ENCODE measurements at places on chromosomes 13 and 19.

GRCh38 chr19:13036366-13036976 lies 41.2 kb downstream of the NFIX start:
- no peak for DNase-seq

- DNase-seq = no peak
Observed at GRCh38 chr13:79735228-79735627, 254.3 kb downstream of the NDFIP2 start.

- DNase-seq = no peak
Observed at GRCh38 chr13:74032325-74032724, 101.9 kb downstream of the KLF12 start.

- no peak for DNase-seq
Observed at GRCh38 chr19:15265850-15266248, 33.6 kb upstream of the EPHX3 start.

- no peak for DNase-seq
Observed at GRCh38 chr13:75869981-75870380, 233.9 kb downstream of the LMO7 start.

DNA sequence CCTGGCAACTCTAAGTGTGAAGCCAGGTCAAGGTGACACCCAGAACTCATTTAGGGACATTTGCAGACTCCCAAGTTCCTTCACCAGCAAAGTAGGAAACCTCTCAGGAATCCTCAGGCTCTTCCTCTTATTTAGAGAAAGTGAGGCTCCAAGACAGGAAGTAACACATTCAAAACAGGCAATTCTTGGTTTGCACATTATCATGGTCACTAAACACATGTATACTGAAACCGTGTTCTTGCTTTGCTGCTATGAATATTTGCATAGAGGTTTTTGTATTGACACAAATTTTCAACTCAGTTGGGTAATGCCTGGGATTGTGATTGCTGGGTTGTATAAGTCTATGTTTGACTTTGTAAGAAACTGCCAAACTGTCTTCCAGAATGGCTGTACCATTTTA lies 13.2 kb upstream of the URI1 start:
- DNase-seq = no peak

DNA sequence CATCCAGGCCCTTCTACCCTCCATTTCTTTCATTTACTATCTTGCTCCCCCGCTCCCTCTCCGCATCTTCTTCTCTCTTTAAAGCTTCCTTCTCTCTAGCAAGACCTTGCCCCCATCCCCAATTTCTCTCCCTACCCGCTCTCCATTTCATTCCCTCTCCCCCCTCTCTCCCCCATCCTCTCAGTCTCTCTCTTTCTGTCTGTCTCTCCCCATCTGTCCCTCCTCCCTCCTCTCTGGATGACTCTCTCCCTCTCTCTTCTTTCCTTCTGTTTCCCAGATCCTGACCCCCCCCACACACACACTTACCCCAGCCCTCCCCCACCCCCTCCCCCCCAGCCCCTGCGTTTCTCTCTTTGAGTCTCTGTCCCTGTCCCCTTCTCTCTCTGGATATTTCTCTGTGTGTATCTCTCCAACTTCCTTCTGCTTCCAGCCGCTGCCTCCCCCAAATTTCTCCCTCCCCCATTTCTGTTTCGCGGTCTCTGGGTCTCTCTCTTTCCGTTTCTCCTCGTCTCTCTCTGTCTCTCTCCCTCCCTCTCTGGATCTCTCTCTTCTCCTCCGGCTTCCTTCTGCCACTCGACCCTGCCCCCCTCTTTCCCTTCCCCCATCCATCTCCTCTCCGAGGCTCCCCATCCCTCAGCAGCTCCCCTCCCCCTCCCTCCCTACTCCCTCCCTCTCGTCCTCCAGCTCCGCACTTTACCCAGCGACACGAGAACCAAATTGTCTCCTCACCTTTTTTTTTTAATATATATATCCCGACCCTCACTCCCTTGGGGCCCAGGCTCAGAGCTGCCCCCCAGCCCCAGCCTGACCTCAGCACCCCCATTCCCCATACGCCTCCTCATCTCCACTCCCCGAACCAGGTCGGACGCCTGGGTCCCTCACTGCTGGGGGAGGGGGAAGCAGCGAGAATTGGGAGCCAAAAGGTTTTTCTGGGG lies 3.6 kb upstream of the CACNG8 start:
- DNase-seq = no peak

GRCh38 chr13:57740719-57741118 lies 109.2 kb downstream of the PCDH17 start:
- no peak for DNase-seq

DNA sequence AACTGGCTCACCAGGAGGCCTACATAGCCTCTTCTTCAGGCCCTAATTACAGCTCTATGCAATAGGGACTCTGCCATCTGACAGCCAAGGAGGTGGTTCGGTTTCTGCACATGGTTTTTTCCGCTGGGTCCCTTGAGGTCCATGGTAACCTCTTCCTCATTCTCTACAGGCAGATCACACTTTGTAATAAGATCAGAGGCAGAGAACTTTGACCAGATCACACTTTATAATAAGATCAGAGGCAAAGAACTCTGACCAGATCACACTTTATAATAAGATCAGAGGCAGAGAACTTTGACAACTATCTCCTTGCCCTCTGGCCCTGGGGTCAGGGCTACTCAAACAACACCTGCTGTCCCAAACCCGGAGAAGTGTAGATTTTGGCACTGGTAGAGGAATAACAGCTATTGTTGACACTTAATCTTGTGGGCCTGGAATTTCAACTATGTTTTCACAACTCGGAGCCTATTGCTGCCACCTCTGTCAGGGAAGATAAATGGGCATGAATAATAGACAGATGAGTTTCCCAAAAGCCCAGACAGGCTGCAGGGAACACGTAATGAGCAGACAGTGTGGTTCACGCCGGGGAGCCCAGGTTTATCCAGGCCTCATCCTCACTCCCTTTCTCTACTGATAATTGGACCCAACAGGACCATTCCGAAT lies 246.1 kb downstream of the UQCRFS1 start:
- DNase-seq = no peak

GRCh38 chr19:39192846-39193245 lies 3.9 kb upstream of the NCCRP1 start:
- DNase-seq = no peak

Data from activated effector memory CD4-positive, alpha-beta T cell treated with anti-CD3 and anti-CD28 coated beads, Interleukin-2, amount 50 U/mL, for 16 hours (primary cell).